ENCODE measurements at places on chromosomes 4 and X.
A peak's percentile ranks its signal among the peaks of the same experiment; 100 is the strongest.

GRCh38 chrX:26562156-26562555 is 346.2 kb downstream of the MAGEB5 start:
- no peak overlapping the region for H3K27ac ChIP-seq
- no peaks in the 10 kb centered on the region for H3K4me1 ChIP-seq

GRCh38 chr4:109708990-109709389 is 5.7 kb upstream of the CASP6 start:
- peaks cover 4% of the 10 kb centered on the region for H3K4me1 ChIP-seq
- no peaks in the 10 kb centered on the region for H3K27me3 ChIP-seq
- peaks cover 2% of the 10 kb centered on the region for H3K36me3 ChIP-seq
- H3K4me3 ChIP-seq = no peak overlapping the region
- no peak for DNase-seq
- H3K27ac ChIP-seq = peak overlapping the region; percentile 9

DNA sequence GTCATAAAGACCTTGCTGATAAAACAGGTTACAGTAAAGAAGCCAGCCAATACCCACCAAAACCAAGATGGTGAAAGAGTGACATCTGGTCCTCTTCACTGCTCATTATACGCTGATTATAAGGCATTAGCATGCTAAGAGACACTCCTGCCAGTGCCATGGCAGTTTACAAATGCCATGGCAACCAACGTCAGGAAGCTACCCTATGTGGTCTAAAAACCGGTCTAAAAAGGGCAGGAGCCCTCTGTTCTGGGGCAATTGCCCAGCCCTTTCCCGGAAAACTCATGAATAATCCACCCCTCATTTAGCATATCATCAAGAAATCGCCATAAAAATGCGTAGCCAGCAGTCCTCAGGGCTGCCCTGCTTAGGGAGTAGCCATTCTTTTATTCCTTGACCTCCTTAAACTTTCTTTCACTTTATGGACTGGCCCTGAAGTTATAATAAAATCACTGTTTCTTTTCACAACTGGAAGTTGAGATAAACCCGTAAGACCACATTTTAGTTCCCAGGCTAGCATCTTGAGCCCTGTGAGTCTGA is 260.5 kb upstream of the FAT1 start:
- H3K27me3 ChIP-seq = no peaks in the 10 kb centered on the region
- no peak overlapping the region for H3K4me3 ChIP-seq
- no peaks in the 10 kb centered on the region for H3K4me1 ChIP-seq
- no peak overlapping the region for H3K27ac ChIP-seq

DNA sequence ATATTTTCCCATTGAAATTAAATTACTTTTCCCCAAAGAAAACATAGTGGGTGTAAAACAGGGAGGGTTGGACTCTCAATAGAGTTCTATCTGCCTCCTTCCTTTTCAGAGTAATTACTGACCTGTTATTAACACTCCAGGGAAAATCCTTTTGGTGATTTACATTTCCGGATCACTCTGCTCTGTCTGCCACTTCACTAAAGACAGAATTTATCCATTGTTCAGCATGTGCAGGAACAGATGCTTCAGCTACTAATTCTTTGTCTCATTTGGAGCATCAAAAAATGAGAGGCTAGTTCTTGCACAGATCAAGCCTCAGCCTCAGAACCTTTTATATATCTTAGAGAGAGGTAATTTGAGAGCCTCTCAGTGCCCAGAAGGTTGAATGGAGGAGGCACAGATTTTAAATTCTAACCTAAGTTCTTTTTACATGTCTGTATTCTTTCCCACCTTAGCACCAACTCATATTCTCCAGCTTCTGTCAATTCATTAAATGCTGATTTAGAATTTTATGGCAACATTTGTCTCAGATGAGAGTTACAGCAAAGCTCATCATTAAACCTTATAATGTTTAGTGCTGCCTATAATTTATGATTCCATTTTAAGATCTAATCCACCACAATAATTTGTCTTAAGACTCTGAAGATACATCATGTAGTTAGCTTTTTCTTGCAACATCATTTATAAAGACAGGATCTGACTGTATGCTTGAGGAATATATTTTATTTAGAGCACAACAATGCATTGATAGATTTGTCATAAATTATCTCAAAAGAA is 1494.4 kb downstream of the STIM2 start:
- no peak overlapping the region for H3K4me3 ChIP-seq
- H3K27ac ChIP-seq = no peak overlapping the region
- no peak for DNase-seq

DNA sequence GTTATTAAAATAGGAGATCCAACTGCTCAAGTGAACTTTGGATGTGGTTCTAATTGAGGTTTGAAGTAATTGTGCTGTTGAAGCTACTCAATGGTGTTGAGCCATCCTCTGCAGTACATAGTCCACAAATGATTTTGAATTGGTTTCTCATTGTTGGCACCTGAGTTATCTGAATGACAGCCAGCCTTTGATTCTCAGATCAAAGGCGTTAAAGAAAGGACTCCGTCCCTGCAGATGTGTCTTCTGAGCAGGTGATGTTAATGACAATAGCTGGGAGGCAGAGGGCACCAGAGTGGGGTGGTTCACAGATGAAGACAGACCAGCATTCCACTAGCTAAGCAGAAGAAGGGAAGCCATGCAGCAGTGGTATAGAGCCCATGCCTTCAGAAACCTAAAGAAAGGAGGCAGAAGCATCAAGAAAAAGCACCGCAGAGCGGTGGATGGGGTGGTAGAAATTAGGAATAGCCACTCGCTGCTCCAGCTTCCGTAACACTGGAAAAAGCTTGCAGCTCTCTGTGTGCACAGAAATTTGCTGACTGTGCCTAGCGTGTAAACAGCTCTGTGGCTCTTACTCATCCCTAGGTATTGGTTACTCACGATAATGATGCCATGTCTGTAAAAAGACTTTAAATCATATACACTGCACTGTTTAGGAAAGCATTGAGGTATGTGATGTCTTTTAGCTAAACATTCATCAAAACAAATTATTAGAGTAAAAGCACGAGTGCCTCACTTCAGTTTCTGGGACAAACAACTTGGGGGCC is 79.2 kb upstream of the CLCN4 start:
- H3K27me3 ChIP-seq = no peaks in the 10 kb centered on the region
- no peak overlapping the region for H3K4me3 ChIP-seq
- no peaks in the 10 kb centered on the region for H3K36me3 ChIP-seq
- H3K4me1 ChIP-seq = peaks cover under 1% of the 10 kb centered on the region
- no peak for DNase-seq
- H3K27ac ChIP-seq = no peak overlapping the region

GRCh38 chr4:118816538-118817177 is 19.3 kb downstream of the SEC24D start:
- peaks cover 16% of the 10 kb centered on the region for H3K36me3 ChIP-seq
- peaks cover 3% of the 10 kb centered on the region for H3K4me1 ChIP-seq
- no peak overlapping the region for H3K4me3 ChIP-seq
- DNase-seq = no peak
- no peaks in the 10 kb centered on the region for H3K27me3 ChIP-seq
- no peak overlapping the region for H3K27ac ChIP-seq

DNA sequence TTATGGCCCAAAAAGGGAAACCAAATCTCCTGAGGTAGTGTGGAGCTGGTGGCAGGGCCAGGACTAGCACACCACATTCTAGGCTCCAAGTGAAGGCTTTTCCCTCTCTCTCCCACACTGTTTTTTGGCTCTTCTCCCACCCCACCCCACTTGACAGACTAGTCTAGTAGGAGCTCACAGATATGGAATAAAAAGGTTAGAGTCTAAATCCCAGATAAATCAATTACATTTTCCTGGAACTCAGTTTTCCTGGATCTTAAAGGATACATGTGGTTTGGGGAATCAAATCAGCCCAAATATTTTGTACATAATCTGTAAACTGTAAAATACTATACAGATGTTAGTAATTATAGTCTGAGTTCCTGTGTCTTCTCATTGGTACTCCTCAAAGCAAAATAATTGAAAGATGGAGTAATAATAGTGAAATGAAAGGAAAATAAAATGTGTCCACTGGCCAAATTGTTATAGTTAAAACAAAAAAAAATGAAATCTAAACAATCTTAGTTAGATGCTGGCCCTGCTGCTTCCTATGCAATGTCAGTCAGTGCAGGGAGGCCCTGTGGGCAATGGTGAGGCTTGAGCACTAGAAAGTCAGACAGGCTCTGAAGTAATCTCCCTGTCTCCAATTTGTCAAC is 370.4 kb upstream of the CPEB2 start:
- no peak for DNase-seq
- no peak overlapping the region for H3K27ac ChIP-seq
- no peaks in the 10 kb centered on the region for H3K4me1 ChIP-seq
- no peak overlapping the region for H3K4me3 ChIP-seq
- H3K36me3 ChIP-seq = no peaks in the 10 kb centered on the region

DNA sequence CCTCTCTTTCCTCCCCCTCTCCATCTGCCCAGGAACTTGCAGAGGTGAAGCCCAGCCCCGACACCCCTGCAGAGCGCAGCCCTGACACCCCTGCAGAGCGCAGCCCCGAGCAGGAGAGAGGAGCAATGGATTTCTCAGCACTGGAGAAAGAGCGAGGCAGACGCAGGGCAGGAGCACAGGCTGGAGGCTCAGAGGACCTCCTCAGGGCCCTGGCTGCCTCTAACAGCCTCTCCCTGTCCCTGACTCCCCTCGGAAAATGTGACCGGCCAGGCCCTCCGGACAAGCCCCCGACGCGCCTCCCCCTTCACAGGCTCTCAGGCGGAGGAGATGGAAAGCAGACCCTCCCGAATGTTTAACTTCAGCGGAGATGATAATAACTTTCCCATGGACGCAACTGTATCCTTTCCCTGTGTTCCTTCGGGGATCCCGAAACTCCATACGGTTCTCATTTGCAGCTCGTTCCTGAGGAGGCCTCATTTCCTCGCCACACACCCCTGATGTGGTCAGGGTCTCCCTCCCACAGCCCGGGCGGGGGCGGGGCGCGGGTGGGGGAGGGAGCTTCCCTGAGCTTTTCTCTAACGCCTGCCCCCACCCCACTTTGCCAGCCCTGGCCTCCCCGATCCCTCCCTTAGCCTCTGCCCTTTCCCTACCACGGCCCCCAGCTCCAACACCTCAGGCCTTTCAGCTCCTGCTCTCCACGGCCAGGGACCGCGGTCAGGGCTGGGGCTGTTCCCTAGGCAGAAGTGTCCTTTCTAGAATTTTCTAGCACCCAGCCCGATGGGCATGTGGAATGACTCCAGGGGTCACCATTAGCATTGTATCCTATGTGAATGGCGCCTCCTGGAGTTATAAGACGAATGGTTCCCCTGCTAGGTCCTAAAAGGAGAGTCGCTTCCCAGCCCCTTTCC is 201.1 kb upstream of the BCOR start:
- H3K36me3 ChIP-seq = no peaks in the 10 kb centered on the region
- H3K4me3 ChIP-seq = no peak overlapping the region
- peaks cover 12% of the 10 kb centered on the region for H3K4me1 ChIP-seq

DNA sequence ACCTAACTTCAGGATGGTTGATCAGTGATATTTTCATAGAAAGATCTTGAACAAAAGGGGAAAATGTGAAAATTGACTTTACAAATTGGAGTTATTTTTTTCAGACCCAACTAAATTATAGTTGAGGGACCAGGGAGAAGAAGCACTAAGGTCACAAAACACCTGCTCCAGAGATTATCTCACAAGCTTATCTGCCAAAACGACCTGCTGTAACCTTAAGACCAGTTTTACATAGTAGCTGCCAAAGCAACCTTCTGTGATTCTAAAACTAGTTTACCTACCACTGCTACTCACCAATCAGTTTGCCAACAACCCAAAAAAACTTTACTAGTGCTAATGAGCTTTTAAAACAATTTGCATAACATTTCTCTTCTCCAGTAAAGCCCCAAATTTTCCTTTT is 972.1 kb downstream of the C4orf33 start:
- no peaks in the 10 kb centered on the region for H3K27me3 ChIP-seq

- no peaks in the 10 kb centered on the region for H3K4me1 ChIP-seq
- H3K4me3 ChIP-seq = no peak overlapping the region
- no peaks in the 10 kb centered on the region for H3K36me3 ChIP-seq
- H3K27ac ChIP-seq = no peak overlapping the region
- no peak for DNase-seq
- no peaks in the 10 kb centered on the region for H3K27me3 ChIP-seq
These were observed 382.0 kb upstream of the TRAM1L1 start for GRCh38 chr4:117467404-117467803.

Data from T-helper 17 cell (primary cell).